NCI-H2029 treated with DMSO at 0.1 percent for 48 hours (cell line): ENCODE measurements at places on chromosomes 13 and 19.

- DNase-seq: no peak
These were observed 59.5 kb downstream of the ANKRD10 start for GRCh38 chr13:110855363-110855762.

GRCh38 chr13:35763782-35764123 lies 287.3 kb upstream of the MAB21L1 start:
- DNase-seq: no peak

- DNase-seq: no peak
These were observed 82.4 kb downstream of the PIBF1 start for GRCh38 chr13:72864142-72865011.

DNA sequence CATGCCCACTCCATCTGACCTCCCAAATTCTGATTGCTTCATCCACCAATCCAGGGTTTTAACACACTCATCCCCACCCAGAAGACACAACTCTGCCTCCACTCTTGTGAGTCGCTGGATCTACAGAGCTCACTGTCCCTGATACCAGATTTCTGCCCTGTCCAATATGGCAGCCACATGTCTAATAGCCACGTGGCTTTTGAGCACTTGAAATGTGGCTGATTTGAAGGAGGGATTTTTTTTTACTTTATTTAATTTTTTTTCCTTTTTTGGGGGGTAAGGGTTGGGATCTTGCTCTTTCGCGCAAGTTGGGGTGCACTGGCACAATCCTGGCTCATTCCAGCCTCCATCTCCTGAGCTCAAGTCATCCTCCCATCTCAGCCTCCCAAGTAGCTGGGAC lies 24.8 kb upstream of the OLFM2 start:
- no peak for DNase-seq

GRCh38 chr19:30202060-30202600 lies 170.1 kb upstream of the ZNF536 start:
- DNase-seq: no peak

DNA sequence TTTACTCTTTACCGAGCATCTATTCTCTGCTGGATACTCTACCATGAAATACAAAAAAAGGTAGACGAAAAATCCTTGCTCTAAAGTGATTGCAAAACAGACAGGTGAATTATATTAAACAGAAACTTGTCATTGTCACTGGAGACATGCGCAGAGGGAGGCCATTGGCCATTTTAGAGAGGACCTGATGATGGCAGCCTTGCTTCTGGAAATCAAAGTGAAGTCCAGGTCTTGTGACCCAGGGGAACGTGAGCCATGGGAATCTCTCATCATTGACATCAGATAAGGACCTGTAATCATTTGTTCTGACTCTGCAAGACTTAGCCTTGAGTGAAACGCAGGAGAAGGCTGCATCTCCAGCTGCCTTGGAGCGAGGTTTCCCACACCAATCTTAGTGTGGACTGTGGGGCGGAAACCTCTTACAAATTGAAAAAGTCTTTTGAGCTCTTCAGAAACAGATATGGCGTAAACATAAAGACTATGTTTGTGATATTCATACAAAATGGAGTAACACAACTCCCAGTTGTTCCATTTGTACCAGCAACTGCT lies 16.8 kb upstream of the SLC46A3 start:
- no peak for DNase-seq

DNA sequence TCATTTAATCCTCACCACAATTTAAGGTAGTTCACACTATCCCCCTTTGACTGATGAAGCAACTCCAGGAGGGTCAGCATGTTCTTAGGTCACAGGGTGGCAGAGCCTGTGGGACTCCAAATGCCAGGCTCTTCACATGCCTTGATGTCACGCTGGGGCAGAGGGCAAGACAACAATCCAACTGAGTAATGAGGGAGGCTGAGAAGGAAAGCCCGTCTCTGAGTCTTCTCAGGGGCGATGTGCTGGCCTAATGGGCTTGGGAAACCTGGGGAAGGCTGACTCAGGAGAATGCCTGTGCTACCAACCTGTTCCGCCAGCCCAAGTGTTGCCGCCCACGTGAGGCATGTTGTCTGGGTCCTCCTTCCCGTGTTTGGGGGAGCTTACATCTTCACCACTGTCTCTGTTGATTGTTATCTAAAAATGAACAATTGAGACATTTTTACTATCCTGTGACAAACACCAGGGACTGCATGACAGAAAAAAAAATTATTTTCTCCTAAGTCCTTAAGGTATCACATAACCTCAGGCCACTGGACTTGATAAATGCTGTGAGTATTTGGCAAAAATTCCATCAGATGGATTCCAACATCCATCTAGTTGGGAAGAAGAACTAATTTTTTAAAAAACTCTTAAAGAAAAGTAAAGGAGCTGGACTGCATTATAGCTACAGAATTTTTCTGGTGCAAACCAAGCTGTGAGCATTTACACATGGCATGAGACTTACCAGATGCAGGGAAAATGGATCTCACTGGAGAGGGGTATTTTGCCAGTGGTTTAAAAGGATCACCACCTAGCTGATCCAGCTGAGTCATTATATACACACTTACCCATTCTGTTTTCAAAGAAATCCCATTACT lies 157.5 kb downstream of the RGCC start:
- no peak for DNase-seq

DNA sequence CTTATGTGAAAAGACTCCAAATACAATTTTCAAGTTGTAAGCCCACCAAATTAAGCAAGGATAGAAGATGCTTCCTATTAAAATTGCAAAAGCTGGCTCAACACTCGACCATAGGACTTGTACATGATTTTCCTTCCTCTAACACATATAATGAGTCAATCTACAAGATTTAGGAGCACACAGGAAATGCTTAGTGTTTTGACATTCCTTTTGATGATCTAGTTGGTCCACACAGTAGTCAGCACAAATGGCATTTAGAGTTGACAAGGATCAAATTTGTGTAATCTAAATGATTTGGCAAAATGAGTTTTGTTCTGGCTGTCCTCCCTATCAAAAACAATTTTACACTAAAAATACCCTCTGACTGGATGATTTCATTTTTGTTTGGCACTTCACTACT lies 340.2 kb downstream of the DIAPH3 start:
- no peak for DNase-seq

DNA sequence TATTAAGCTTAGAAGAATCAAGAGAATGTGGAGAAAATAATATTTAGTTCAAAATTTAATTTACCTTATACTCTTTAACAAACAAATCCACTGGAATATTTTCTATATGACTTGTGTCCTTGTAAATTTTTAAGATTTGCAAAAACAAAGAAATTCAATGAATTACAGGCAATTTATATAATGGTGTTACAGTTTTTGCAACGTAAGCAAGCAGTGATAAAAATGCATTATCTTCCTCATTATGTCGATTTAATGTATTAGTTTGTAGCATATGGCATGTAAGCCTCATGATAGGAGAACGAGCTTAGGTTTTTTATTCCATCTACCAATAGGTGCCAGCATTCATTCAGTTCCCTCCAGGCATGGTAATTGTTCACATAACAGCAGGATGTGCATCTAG lies 100.0 kb upstream of the PCDH9 start:
- no peak for DNase-seq

DNA sequence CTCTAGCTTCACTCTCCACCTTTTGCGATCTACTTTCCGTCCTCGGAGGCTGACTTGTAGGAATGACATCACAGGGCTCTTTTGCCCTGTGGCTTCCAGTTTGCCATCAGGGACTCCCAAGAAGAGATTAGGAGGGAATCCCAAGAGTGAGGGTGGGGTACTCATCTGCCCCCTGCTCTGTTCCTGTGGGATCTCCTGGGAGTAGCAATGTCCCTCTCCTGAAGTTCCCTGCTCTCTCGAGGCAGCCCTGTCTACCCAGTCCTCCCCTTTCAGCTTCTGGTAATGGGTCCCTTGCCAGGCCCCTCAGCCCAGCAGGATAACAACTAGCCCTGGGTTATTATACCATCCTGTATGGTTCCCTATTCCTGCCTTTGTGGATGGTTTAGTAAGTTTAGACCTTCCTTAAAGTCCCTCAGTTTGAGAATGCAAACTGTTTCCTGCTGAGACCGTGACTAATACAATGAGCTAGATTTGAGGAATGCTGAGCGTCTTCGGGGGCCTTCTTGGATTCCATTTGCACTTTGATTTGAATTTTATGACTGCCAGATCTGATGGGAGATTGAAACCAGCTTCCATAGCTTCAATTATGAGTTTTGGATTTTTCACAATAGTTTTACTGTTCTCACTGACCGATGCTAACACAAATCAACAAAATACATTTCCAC lies 73.7 kb upstream of the IPO5 start:
- DNase-seq: no peak

DNA sequence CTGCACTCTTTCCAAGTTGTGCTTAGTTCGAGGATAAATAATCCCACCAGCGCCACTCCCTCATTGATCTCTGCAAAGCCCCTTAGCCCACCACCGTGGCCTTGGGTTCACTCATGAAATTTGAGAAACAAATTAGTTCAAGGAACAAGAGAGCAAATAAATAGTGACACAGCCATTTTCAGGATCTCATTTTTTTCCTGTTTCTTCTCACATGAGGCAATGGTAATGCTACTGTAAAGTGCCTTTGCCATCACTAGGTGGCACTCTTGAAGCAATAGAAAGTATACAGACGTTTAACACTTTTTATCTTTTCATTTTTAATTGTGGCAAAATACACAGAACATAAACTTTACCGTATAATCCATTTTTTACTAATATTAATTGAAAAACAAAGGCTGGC lies 76.8 kb upstream of the ZNF835 start:
- DNase-seq: no peak

DNA sequence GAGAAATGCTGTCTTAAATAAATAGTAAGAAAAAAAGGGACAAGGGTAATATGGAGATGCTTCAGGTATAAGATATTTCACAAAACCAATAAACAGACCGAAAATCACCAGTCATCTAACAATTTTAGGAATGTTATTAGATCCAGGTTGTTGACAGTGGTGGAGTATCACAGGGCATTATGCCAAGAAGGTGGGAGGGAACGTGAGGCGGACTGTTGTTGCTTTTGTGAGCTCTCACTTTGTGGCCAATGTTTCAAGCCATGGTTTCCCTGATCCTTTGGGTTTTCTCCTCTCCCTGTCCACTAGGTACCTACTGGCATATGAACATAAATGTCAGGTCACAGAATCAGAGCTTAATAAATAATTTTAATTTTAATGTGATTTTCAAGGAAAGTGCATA lies 790.3 kb upstream of the SLITRK1 start:
- no peak for DNase-seq

GRCh38 chr13:35389535-35389934 lies 87.0 kb downstream of the MAB21L1 start:
- no peak for DNase-seq

DNA sequence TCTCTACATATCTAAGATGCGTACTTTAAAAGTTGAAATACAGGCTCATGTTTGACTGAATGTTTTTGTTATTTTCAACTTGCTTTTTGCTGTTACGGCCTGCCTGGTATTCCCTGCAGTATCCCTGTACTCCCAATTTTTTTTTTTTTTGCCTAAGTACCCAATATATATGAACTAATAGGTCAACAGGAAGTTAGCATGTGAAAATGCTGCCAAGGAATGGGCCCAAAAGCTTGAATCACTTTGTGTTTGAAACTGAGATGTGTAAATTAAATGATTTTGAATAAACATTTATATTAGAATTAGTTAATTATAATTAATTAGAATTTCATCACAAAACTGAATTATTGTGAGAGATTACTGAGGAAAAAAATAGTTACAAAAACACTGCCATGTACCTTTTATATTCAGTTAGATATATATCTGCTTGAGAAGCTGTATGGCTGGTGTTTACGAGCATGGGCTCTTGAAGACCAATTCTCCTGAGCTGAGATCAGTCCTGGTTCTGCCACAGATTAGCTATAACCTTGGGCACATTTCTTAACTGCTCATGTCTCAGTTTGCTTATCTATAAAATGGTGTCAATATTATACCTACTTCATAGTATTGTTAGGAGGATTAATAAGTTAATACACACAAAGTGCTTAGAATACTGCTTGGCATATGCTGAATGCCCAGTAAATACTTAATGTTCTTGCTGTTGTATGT lies 16.0 kb downstream of the TDRD3 start:
- no peak for DNase-seq

DNA sequence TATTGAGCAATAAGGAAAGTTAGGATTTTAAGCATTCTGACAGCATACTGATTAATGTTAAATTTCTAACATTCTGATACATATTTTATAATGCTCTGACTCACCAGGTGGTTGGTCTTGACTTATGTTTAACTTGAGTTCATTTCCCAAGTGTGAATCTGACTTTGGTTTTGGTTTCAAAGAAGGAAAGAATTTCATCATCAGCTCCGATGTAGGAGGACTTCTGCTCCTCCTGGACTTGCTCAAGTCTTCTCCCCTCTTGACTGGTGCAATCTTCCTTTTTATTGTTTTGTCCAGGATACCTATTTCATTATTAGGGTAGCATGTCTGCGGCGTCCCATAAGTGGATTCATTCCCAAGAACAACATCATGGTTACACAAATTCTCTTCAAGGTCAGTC lies 141.3 kb downstream of the RNF17 start:
- no peak for DNase-seq

DNA sequence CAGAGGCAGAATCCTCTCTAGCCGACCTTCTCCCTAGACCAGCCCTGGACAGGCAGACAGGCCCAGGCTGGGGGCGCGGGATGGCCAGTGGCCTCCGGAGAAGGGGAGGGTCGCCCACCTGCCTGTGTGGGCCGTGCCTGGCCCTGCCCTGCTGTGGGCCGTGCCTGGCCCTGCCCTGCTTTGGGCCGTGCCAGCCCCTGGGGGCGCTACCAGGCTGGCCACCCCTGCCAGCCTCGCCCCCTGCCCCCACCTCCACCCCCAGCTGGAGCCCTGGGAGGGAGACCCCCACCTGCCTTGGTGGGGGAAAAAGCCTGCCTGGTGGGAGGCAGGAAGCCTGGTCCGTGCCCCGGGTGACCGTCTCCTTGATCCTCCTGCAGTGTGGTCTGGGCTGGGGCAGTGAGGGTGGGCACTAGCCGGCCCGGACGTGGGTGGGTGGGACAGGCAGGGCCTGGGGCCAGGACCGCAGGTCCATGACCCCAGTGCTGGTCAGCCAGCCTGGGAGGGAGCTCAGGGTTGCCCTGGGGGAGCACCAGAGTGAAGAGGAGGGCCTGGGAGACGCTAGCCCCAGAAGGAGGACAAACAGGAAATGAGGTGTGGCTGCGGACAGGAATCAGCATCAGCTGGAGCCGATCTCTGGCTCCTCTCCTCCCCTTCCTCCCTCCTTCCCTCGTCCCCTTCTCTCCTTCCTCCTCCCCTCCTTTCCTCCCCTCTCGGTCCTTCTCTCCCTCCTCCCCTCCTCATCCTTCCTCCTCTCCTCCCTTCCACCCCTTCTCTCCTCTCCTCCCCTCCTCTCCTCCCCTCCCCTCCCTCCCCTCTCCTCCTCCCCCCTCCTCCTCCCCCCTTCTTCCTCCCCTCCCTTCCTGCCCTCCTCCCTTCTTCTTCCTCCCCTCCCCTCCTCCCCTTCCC lies 5.1 kb upstream of the MKNK2 start:
- peak; percentile 25 for DNase-seq
